ENCODE measurements at places on chromosomes 7 and 10. TPM values are rescaled to one million over a fixed set of nuclear protein-coding genes. Genes with fewer than 3 reads are reported as not detected.

Gene WDR37
- 9.8 TPM for total RNA-seq

Gene ADD3
- 93.0 TPM for total RNA-seq

Gene WBP1L
- total RNA-seq, result 28.8 TPM

Gene STRIP2
- 10.9 TPM for total RNA-seq

Gene DDC
- not detected for total RNA-seq

Gene CYTH3
- 24.4 TPM for total RNA-seq

Gene NME8
- total RNA-seq, result not detected
